ENCODE measurements at places on chromosomes 13 and 19. TPM values are rescaled to one million over a fixed set of nuclear protein-coding genes. Genes with fewer than 3 reads are reported as not detected.

DNA sequence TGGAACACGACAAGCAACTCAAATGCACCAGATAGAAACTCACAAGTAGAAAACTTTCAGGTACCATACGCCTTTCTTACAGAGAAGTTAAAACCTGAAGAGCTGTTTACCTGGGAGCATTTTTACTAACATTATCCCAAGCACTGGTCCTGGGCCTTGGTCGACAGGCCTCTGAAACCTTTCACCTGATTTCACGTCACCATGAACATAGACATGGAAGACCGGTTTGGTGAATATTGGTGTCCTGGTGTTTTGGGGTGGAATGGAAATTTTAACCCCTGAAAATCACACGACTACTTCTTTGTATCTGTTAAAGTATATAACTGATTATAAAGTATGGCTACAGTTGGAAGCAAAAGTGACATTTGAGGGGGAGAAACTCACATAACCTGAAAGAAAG lies 176.6 kb upstream of the ARGLU1 start:
- DNase-seq = no peak

GRCh38 chr19:17405250-17406045 lies at the start of gene BST2:
Gene BST2 (minus strand): TSS chr19:17405630. CDS start chr19:17405575, 55 bp downstream.
- no peak for DNase-seq

The OR7A5 gene
- not detected for polyA plus RNA-seq

The TYROBP gene
- polyA plus RNA-seq = 113 TPM

All from urinary bladder (tissue), 4 donors.